ENCODE measurements at places on chromosomes 12 and 14.
A peak's percentile ranks its signal among the peaks of the same experiment; 100 is the strongest.

- no peak for DNase-seq
These were observed 9.2 kb downstream of the ASCL4 start for GRCh38 chr12:107783406-107784376.

DNA sequence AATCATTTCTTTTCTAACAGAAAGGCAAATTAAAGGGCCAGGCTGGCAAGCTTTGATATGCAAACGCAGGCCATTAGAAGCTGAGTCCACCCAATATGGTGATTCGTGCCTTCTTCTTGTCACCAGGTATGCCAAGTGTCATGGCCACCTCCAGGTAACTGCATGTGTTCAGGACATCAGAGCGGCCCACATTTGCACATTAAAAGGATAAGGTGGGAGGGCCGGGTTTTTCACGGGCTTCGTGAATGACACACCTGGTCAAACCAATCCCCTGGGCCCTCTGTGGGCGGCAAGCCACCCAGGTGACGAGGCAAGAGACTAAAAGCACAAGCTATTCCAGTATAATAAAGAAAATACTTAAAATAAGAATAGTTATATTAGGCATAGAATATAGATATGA, 75.9 kb upstream of the TSPAN11 start:
- DNase-seq: peak; percentile 75

GRCh38 chr12:64679487-64680001, 69.2 kb downstream of the RASSF3 start:
- no peak for DNase-seq

DNA sequence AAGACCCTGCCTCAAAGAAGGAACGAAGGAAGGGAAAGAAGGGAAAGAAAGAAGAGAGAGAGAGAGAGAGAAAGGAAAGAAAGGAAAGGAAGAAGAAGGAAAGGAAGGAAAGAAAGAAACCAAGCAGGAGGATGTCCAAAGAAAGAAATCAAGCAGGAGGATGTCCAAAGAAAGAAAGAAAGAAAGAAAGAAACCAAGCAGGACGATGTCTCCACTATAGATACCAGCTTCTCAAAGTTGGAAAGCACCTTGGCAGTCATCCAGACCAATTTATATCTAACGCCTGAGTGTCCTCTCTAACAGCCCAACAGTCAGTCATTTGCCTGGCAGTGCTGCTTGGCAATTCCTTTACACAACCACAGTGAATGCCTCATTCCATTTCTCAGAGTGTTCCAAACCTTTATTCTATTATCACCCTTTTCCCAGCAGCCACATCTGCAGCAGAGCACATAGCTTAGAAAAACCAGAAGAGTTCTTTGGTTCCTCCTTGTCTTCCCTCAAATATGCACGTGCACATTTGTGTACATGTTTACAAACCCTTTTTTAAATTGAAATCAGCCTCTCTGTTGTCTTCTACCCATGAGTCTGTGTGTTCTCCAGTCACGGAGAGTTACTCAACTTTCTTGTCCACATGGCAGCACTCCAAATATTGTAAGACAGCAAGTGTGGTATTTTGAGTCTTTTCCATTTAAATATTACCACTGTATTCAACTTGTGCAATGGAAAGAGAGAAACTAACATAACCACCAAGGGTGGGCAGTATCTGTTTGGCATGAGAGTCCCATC, 138.4 kb downstream of the STXBP6 start:
- no peak for DNase-seq

GRCh38 chr12:91021076-91021475, 16.3 kb upstream of the EPYC start:
- no peak for DNase-seq

- peak; percentile 69 for DNase-seq
These were observed 13.3 kb upstream of the MAP3K9 start for GRCh38 chr14:70822530-70823185.

GRCh38 chr12:272942-273341, 10.3 kb upstream of the SLC6A13 start:
- DNase-seq: no peak

- DNase-seq: no peak
These were observed 161.7 kb downstream of the ALX1 start for GRCh38 chr12:85441741-85442140.

DNA sequence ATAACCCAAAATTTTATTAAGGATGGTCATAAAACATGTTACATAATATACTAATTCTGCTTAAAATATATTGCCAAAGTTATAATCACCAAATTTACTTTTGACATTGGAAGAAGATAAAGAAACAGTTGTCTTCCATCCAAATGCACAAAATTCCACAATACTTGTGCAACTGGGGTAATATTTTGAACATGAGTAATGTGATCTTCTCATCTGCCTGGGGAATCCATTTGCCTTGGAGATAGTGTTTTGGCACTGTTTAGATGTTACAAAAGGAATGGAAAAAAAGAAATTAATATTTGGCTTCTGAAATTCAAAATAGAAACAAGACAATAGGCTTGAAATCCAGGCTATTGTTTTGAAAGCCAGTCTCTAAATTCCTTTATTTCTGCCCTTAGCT, 9.1 kb downstream of the GPR19 start:
- no peak for DNase-seq

DNA sequence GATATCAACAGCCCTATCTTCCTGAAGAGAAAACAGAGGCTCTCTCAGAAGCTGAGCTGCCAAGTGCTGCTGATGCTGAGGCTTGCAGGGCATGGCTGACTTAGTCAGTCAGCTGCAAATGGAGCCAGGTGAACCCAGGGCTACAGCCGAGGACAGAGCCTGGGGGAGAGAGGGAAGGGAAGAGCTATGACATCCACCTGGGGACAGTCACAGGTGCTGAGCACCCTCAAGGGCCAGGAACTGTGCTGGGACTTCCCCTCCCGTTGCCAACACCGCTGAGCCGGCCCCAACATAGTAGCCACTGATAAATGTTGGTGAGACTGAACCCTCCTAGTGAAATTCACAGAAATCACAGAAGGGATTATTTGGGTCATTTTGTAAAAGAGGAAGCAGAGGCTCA, 6.7 kb upstream of the CHGA start:
- no peak for DNase-seq

GRCh38 chr12:81085832-81086231, 8.0 kb downstream of the ACSS3 start:
- DNase-seq: no peak

- no peak for DNase-seq
These were observed 606 bp downstream of the TNFAIP2 start for GRCh38 chr14:103123634-103124500.

DNA sequence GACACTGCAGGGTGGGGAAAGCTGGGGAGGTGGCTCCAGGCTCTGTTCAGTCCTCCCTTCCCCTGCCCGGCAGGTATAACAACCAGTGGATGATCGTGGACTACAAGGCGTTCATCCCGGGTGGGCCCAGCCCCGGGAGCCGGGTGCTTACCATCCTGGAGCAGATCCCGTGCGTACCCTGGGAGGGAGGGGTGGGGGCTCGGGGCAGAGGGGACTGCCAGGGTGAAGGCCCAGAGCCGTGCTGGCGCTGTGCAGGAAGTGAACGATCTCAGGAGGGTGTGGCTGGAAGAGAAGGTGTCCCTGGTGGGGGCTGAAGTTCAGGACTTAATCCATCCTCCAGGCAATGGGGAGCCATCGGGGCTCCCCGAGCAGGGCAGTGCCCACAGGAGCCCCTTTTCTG, 18.9 kb downstream of the SDS start:
- DNase-seq: no peak

- DNase-seq: no peak
These were observed 46.5 kb upstream of the PTCSC3 start for GRCh38 chr14:36222952-36223468.

DNA sequence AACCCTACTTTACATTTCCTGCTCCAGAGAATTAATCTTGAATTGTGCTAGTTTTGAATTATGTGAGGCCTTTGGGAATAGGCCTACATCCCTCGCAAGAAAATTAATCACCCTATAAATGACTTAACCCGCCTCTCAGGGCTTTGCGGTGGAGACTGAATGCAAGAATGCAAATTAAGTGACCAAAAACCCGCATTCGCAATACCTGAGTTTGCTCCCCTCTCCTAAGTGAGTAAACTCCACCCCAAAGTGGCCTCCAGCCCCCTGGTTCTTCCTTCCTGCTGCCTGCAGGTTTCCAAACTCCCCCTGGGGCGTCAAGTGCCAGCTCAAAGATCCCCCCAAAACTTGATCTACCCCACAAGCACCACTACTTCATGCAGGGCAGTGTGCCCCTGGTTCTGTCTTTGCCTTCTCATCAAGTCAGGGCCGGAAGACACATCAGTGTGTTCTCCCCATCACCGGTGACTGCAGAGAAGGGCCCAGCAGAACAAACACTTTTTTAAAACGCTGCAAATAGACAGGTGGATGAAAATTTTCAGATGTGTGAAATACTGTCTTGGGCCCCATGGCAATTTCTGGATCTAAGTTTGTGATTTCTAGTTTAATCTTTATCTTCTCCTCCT, 644.7 kb downstream of the VRK1 start:
- DNase-seq: no peak

- DNase-seq: no peak
These were observed 12.7 kb downstream of the C12orf76 start for GRCh38 chr12:110035534-110036104.

DNA sequence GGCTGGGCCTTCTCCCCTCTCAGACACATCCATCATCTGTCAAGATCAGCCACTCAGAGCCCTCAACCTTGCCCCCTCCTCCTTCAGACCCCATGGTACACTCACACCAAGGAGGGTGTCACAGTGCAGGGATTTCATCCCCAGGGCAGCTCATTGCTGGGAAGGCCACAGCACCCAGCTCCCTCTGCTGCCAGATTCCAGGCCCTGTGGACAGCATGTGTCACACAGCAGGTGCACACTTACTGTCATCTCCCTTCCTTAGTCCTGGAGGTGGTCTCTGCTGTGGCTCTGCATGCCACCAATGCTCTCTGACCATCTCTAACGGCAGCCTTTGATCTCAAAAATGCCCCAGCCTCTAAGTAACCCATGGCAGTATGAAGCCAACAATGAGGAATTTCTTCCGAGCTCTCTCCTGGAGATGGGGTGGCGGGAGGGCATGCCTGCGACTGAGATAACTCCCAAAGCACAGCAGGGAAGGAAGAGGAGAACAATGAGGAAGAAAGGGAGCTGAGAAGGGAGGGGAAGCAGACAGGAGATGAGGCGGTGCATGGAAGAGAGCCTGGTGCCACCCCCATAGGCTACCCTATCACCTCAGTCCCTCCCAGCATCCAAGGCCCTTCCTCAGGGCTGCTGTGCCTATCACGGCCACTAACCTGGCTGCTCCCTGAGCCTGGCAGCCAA, 101.0 kb downstream of the SINHCAF start:
- DNase-seq: no peak

- no peak for DNase-seq
These were observed 146.5 kb downstream of the TTC7B start for GRCh38 chr14:90669731-90670130.

DNA sequence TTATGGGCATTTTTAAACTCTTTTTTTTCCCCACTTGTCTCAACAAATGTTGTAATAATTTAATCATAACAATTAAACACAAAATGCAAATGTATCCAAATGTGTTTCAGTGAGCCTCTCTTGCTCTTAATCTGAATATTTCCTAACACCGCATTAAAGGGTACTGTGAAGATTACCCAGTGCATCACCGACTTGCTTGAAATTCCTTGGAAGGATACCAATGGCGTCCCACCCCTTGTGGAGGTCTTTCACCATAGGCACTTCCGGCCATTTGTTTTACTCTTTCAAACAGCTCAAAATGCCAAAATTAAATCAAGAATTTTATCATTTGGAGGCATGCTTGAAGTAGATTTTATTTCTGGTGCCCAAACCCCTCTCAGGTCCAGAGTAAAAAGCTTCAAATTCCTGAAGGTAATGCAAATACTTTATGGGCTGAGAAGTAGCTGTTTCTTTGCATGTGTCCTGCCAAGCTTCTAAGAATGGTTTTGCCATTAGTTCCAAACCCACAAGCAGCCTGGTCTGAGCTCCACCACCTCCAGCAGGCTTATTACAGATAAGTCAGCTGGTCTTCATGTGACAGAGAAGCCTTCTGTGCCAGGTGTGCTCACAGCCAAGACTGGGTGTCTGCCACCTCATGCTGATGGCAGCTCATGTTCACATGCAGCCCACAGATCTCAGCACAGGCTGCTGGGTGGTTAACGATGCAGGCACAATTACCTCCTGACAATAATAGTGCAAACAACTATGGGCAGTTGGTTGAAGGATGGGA, 16.4 kb upstream of the NUDT4 start:
- DNase-seq: no peak

DNA sequence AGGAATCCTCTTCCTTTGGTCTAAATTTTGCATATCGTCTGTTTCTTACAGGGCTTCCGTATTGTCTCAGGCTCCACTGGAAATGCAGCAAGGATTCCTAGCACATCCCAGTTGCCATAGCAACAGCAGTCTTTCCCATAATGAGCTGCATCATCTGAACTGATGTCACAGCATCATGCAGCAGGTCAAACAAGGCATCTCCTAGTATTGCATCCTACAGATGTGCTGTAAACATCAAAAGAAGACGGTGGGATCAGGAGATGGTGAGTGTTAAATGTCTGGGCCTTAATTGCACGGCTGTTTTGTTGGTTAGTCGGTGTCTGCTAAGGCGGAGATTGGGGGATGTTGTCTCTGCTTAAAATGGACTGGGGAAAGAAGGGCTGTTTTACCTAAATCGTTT, at the start of gene AKAP6:
AKAP6 (plus strand) TSS at position 153 of the 400 bp plus-strand sequence. CDS start 104,196 bp downstream, outside the sequence.
- peak; percentile 2 for DNase-seq

- no peak for DNase-seq
These were observed 1.2 kb downstream of the KRT3 start for GRCh38 chr12:52794479-52795331.

DNA sequence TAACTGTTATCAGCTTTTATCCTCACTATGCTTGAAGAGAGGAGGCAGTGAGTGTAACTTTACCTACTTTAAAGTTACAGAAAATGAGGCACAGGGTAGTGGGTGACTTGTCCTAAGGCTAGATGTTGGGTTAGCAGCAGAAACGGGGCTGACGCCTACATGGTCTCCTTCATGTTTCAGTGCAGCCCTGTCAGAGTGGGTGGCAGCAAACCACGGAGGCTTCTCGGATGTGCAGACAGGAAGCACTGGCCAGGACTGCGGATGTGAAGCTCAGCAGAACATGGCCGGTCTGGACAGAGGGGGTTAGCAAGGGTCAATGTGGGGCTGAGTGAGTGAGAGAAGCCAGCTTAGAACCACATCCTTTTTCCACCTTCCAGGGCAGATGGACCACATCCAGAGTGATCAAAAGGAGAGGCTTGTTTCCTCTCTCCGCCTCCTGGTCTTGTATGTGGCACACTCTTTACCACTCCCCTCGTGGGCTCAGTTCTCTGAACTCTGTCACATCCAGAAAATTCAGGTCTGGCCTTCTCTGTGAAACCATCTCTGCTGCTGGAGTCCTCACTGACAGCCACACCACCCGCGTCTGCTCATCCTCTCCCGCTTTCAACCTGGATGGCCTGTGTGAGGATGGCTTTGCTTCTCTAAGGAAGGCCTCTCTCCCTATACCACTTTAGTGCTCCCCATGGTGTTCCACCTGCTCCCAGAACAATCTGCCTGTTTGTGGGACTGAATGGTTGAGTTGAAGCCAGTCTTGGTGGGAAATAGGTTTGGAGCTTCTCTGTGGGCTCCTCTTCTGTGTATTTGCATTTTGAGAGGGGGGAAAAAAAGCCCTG, 14.1 kb downstream of the SUSD6 start:
- no peak for DNase-seq

DNA sequence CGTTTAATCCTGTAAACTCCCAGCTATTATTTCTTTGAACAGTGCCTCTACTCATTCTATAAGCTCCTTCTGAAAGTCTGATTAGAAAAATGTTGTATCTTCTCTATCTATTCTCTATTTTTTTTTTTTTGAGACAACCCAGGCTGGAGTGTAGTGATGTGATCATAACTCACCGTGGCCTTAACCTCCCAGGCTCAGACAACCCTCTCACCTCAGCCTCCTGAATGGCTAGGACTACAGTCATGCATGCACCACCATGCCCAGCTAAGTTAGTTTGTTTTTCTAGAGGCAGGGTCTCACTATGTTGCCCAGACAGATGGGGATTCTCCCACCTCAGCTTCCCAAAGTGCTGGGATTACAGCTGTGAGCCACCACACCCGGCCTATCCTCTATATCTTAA, 66.6 kb downstream of the RPS6KA5 start:
- no peak for DNase-seq
